ENCODE measurements at places on chromosomes 3 and 15.

DNA sequence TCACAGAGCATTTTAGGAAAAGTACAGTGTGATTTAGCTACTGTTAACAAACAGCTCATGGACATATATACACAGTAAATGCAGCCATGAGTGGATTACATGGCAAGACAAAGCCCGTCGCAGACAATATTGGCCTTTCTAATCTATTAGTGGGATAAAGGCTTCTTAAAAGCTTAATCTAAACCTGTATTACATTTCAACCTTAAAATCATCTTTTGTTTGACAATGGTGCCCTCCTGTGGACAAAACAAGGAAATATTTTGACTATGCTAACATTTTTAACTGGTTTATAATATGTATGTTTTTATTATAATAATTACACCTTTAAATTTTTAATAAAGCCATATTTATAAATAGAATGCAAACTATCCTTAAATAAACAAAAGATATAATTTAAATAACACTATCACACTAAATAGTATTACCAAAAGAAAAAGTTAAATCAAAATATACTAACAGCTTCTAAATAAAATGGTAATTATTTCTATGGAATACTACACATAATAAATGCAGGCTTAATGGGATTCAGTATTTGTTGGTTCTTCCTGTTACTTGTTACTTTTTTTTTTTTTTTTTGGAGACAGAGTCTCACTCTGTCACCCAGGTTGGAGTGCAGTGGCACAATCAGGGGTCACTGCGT lies 38.6 kb downstream of the TAFA4 start:
- DNase-seq, result no peak

GRCh38 chr15:60076045-60076444 lies 71.9 kb downstream of the FOXB1 start:
- DNase-seq, result no peak

GRCh38 chr3:41681479-41681878 lies 280.4 kb downstream of the ULK4 start:
- DNase-seq, result no peak

DNA sequence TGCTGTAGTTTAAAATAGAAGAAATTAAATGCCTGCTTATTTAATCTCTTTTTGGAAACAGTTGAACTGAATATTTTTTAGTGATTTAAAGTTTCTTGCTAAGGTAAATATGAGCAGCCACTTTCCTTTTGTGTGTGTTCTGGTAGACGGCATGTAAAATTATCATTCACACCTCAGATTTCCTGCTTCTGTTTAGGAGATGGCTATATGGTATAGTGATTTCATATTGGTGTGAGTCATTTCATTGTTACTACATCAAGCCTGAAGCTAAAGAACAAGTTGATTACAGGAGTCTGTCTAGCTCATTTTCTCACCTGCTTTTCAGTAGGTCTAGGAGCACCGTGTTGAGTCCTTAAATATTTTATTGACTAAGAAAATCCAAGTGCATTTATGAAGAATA lies 2.2 kb downstream of the LRCH3 start:
- no peak for DNase-seq

- peak; percentile 86 for DNase-seq
These were observed 4.7 kb downstream of the BHLHE40 start for GRCh38 chr3:4983739-4984510.

- DNase-seq, result no peak
These were observed 401.9 kb upstream of the CNTN4 start for GRCh38 chr3:1696669-1697275.

- DNase-seq, result no peak
These were observed 117.4 kb upstream of the ZBED2 start for GRCh38 chr3:111712294-111713167.

- DNase-seq, result no peak
These were observed 83.9 kb upstream of the ETV5 start for GRCh38 chr3:186192823-186193222.

GRCh38 chr3:10869460-10869859 lies 53.4 kb downstream of the SLC6A11 start:
- no peak for DNase-seq

- peak; percentile 52 for DNase-seq
These were observed 170.2 kb upstream of the UMPS start for GRCh38 chr3:124559846-124560574.

DNA sequence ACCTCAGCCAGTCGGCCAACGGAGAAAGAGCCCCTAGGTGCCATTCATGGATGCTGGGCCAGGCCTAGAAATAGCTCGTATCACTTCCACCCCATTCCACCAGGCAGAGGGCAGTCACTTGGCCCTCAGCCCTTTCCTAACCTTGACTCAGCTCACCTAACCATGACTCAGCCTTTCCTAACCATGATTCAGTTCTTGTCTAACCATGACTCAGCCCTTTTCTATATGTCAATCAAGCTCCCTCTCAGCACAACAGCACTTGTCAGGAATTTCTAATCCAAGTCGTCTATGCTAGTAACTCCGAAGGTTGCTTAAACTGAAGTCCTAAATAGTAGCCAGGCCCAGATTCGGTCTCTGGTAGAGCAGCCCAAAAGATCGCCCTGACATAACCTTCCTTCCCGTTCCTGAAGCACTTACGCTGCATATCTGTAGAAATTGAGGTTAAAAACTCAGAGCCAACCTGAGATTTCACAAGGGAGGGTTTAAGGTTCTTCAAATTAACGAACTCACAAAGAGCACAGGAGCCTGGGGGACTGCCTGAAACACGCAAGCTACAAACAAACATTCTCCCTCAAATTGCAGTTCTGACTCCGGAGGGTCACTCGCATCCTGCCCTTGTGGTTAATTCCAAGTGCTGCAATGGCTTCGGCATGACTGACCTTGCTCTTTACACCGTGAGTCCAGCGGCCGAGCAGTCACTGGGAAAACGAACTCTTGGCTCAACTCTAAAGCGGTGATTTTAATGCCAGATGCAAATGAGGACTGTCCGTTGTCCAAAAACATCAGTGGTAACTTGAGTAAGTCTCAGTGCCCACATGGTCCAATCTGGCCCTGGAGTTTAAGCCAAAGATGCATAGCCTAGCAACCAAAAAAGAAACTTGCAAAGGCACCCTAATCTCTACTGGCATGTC lies 99.9 kb downstream of the ADAMTS17 start:
- DNase-seq, result no peak

GRCh38 chr3:178949896-178950295 lies 121.7 kb downstream of the ZMAT3 start:
- DNase-seq, result no peak

GRCh38 chr3:184040010-184040409 lies 8.5 kb downstream of the HTR3D start:
- DNase-seq, result no peak

Data from T-helper 2 cell (primary cell).